ENCODE measurements at places on chromosomes 12 and 14. TPM values are rescaled to one million over a fixed set of nuclear protein-coding genes. Genes with fewer than 3 reads are reported as not detected.
A peak's percentile ranks its signal among the peaks of the same experiment; 100 is the strongest.

The PLEKHG3 gene
- 24.8 TPM for polyA plus RNA-seq

GRCh38 chr12:131711551-131712205, 788 bp downstream of the SFSWAP start:
- DNase-seq: peak; percentile 14

GRCh38 chr12:45296046-45296586, 80.2 kb downstream of the ANO6 start:
- no peak for DNase-seq

The OTOGL gene
- polyA plus RNA-seq: 0.44 TPM

The ANKRD33 gene
- not detected for polyA plus RNA-seq

DNA sequence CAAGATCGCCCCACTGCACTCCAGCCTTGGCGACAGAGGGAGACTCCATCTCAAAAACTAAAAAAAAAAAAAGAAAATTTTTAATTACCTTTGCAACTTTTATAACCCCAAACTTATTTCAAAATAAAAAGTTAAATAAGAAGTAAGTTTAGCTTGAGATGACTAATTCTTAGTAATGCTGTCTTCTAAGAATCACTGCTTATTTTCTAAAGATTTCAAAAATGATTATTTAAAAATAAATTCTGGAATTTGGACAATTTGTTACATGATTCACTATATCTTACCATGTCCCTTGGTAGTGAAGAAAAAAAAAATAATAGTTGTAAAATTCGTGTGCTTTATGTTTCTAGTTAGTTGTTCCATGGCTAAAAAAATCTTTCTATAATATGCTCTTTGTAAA, 11.6 kb upstream of the HECTD1 start:
- DNase-seq: no peak

The ENDOU gene
- polyA plus RNA-seq: 0.35 TPM

DNA sequence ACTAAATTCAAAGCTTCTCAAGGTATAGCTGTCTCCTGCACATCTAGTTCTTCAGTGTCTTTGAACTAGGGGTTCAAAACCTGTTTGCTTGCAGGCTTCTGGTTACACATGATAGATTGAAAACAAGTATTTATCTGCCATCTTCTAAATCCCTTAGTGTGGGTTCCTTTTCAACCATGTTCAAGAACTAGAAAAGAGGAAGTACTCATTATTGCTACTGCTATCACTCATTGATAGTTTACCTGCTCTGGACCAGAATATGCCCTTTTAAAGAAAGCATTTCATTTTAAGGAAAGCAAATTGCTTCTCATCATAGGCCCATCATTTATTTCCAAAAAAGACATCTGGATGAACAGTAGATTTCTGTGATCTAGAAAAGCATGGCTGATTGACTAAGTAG, 37.1 kb upstream of the VSX2 start:
- DNase-seq: no peak

- DNase-seq: no peak
Measured at GRCh38 chr14:57346741-57347140, 43.6 kb upstream of the NAA30 start.

GRCh38 chr12:131340616-131341210, 370.2 kb upstream of the SFSWAP start:
- no peak for DNase-seq
